ENCODE measurements at places on chromosomes 1 and 21. TPM values are rescaled to one million over a fixed set of nuclear protein-coding genes. Genes with fewer than 3 reads are reported as not detected.
A peak's percentile ranks its signal among the peaks of the same experiment; 100 is the strongest.

The TNFRSF18 gene
- 0.47 TPM for total RNA-seq

The HUNK gene
- 1.9 TPM for total RNA-seq

The CLCA4 gene
- not detected for total RNA-seq

DNA sequence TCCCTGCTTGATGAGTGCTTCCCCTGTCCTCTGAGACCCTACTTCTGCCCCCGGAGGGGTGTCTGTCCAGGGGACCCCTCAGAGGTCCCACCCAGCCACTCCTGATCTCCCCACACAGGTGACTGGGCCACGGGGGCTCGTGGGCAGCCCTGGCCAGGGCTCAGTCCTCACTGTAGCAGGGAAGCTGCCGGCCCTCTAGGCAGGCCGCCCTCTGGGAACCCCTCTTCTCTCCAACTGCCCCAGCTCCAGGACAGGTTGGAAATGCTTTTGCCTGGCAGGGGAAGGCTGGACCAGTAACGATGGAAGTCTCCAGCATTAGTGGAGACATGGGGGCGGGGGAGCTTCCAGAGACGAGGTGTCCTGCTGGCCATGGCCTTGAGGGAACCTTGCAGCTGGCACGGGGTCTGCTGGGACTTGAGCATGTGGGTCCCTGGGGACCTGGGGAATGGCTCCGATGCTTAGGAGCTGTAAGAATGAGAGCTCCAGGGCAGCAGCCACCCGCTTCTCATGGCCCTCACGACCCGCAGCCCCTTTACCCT is 3.1 kb upstream of the FNDC10 start:
- no peaks in the 10 kb centered on the region for H3K36me3 ChIP-seq
- no peak overlapping the region for H3K27ac ChIP-seq
- no peak overlapping the region for H3K4me3 ChIP-seq
- H3K4me1 ChIP-seq = peaks cover 16% of the 10 kb centered on the region

- no peak overlapping the region for H3K27ac ChIP-seq
- peaks cover 29% of the 10 kb centered on the region for H3K27me3 ChIP-seq
- no peak for DNase-seq
- no peaks in the 10 kb centered on the region for H3K4me1 ChIP-seq
- no peaks in the 10 kb centered on the region for H3K36me3 ChIP-seq
- H3K4me3 ChIP-seq = no peak overlapping the region
These were observed 148.0 kb upstream of the C1orf174 start for GRCh38 chr1:4048076-4048475.

DNA sequence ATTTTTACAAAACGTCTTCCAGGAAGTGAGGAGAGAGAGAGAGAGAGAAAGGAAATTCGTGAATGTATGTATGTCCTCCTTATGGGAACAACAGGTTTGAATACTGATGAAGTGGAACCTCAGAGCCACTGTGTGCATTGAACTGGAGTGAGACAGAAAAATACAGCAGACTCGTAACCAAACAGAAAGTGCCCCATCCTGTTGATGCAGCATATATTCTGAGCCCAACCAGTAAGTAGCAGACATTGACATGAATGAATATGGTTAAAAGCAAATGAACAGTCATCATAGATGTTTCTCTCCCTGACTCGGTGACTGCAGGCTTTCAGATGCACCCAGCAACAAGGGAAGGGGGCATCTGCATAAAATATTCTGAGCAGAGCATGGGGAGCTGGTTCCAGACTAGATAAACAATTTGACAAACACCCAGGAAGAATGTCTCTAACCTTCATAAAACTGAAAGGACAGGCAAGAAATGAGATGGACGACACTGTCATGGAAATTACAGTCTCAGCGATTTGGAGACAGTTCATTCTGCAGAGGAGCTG is 471.0 kb upstream of the PBX1 start:
- no peak for DNase-seq
- H3K27me3 ChIP-seq = no peaks in the 10 kb centered on the region
- H3K27ac ChIP-seq = no peak overlapping the region
- peak overlapping the region; percentile 4 for H3K4me3 ChIP-seq
- no peaks in the 10 kb centered on the region for H3K4me1 ChIP-seq

- no peaks in the 10 kb centered on the region for H3K36me3 ChIP-seq
- H3K4me3 ChIP-seq = no peak overlapping the region
- H3K4me1 ChIP-seq = peaks cover 16% of the 10 kb centered on the region
- H3K27ac ChIP-seq = no peak overlapping the region
These were observed 102.4 kb downstream of the CACHD1 start for GRCh38 chr1:64572222-64572900.

GRCh38 chr1:212955961-212956620 is 5.8 kb downstream of the VASH2 start:
- H3K27ac ChIP-seq = no peak overlapping the region
- no peak overlapping the region for H3K4me3 ChIP-seq
- H3K36me3 ChIP-seq = no peaks in the 10 kb centered on the region
- H3K4me1 ChIP-seq = peaks cover 6% of the 10 kb centered on the region
- H3K27me3 ChIP-seq = peaks cover 14% of the 10 kb centered on the region
- DNase-seq = no peak

GRCh38 chr1:192399161-192399560 is 82.4 kb downstream of the RGS21 start:
- DNase-seq = no peak
- H3K4me3 ChIP-seq = no peak overlapping the region
- no peaks in the 10 kb centered on the region for H3K27me3 ChIP-seq
- no peaks in the 10 kb centered on the region for H3K36me3 ChIP-seq

DNA sequence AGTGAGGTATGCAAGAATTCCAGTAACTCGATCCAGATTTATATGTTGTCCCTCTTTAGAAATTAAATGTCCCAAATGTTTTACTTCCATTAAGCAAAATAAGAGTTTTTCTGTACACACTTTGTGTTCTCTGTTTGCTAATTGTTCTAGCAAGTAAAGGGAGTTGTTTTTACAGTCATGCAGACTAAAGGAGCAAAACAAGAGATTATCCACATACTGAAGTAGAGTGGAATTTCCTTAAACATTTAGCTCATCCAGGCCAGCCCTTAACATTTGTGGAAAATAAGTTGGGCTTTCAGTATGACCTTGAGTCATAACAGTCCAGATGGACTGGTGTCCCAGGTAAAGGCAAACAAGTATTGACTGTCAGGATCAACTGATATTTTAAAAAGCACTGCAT is 44.1 kb upstream of the TINAGL1 start:
- H3K36me3 ChIP-seq = no peaks in the 10 kb centered on the region
- no peak overlapping the region for H3K27ac ChIP-seq
- no peak overlapping the region for H3K4me3 ChIP-seq
- no peaks in the 10 kb centered on the region for H3K4me1 ChIP-seq
- H3K27me3 ChIP-seq = no peaks in the 10 kb centered on the region

All from lower lobe of right lung (tissue), 2 donors.